Fibroblast of skin of left biceps (primary cell): ENCODE measurements at places on chromosomes 2 and 18.

DNA sequence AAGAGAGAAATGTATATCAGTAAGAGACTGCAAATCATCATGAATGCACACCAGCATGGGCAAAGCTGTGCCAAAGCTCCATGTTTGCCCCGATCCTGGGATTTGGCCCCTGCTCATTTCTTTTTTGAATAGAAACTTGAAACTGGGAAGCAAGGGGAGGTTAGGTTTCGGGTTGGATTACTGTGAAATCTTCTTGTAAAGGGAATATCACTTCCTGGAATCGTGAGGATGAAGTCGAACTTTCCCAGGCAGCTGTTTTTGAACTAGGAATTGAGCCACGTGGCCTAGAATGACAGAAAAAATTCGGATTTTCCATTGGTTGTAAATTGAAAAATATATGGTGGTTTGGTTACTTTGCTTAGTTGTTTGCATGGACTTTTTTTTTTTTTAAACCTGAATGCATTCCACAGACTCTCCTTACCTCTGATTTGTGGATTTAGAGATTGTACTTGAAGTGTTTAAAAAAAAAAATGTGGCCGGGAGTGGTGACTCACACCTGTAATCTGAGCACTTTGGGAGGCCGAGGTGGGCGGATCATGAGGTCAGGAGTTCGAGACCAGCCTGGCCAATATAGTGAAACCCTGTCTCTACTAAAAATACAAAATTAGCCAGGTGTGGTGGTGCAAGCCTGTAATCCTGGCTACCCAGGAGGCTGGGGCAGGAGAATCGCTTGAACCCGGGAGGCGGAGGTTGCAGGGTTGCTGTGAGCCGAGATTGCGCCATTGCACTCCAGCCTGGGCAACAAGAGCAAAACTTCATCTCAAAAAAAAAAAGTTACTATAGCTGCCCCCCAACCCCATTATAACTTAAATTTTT is 32.1 kb downstream of the GRHL1 start:
- no peak for DNase-seq

- no peak for DNase-seq
These were observed 139.1 kb downstream of the DNAH7 start for GRCh38 chr2:195929531-195929930.

GRCh38 chr2:241808051-241808720 is 807 bp upstream of the NEU4 start:
- no peak for DNase-seq

DNA sequence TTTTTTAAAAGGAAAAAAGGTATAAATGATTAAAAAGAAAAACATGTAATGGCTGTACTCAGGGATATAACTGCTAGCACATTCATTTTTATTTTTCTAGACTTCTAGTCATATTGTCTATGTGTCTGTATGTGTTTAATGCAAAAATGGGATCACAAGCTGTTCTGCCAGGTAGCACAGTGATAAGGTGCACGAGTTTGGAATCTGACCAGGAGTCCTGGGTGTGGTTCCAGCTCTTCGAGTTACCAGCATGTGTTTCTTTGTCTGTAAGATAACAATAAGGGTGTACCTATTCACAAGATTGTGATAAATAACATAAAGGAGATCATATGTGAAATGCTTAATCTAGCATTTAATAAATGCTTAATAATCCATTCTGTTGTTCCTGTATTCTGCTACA is 145.3 kb downstream of the PKP4 start:
- no peak for DNase-seq

GRCh38 chr18:42228581-42228980 is 273.5 kb downstream of the PIK3C3 start:
- no peak for DNase-seq

- DNase-seq = no peak
These were observed 92.3 kb upstream of the SMAD2 start for GRCh38 chr18:48022531-48023329.

DNA sequence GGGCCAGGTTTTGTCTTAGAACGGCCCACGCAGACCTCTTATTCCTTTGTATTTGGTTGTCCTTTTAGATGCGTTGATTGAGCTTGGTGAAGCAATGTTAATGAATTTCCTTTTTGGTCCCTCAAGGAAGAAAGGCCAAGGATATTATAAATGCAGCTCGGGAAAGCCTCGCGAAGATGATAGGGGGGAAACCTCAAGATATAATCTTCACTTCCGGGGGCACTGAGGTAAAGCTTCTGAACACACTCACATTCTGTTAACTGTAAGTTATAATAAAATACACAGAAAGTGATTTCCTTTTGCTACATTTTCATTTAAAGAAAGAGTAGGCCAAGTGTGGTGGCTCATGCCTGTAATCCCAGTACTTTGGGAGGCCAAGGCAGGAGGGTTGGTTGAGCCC is 7.1 kb downstream of the SCLY start:
- no peak for DNase-seq
